Thoracic aorta (tissue), 2 donors: ENCODE measurements at places on chromosomes 13 and 19.

GRCh38 chr13:29129616-29130015 is 309.5 kb downstream of the MTUS2 start:
- DNase-seq = no peak

DNA sequence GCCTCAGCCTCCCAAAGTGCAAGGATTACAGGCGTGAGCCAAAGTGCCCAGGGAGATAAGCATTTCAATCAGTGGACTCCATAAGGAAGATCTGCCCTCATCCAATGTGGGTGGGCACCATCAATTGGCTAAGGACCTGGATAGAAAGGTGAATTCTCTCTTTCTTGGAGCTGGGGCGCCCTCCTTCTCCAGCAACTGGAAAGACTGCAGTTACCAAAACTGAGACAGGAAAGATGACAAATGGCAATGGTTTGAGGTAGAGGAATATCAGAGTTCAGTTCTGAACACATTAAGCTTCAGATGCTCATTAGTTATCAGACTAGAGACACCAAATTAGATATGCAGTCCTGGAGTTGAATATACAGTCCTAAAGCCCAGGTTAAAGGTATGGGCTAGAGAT is 10.5 kb upstream of the ELF1 start:
- DNase-seq = no peak

DNA sequence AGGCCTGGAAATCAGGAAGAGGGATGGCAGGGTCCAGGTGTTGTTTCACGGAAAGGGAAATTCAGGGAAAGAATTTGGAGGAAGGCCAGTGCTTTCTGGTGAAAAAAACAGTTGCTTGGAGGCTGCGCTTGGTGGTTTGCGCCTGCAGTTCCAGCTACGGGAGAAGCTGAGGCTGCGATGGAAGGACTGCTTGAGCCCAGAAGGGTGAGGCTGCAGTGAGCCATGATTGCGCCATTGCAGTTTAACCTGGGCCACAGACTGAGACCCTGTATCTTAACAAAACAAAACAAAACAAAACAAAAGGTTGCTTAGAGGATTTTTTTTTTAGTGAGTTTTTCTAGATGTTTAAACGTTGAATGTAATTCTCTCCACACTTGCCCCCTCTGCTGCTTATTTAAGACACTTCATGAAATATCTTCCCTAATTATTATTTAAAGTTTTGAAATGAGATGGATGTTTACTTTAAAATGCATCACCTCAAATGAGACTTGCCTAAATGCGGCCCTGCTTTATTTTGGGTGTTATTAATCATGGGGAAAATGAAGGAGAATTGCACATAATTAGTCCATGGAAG is 75.4 kb upstream of the TRPC4 start:
- DNase-seq = no peak

- DNase-seq = no peak
Observed at GRCh38 chr19:46603195-46603637, 2.1 kb downstream of the CALM3 start.

DNA sequence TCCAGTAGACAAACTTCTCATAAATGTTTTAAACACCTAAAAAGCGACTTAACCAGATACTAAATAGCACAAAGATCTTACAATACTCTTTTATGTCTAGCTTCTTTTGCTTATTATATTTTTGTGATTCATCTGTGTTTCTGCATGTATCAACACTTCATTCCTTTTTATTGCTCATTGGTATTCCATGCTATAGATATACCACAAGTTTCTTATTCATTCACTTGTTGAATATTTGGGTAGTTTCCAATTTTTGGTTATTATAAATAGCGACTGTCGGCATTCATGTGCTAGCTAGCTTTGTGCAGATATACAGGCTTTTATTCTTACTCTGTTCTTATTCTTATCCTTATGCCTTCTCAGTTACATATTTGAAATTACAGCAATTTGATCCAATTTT is 50.0 kb upstream of the RGCC start:
- DNase-seq = no peak

GRCh38 chr13:34357435-34358232 is 539.7 kb downstream of the RFC3 start:
- DNase-seq = no peak

GRCh38 chr13:30851697-30852096 is 54.4 kb upstream of the MEDAG start:
- DNase-seq = no peak

GRCh38 chr19:16940626-16941025 is 51.8 kb downstream of the F2RL3 start:
- no peak for DNase-seq

DNA sequence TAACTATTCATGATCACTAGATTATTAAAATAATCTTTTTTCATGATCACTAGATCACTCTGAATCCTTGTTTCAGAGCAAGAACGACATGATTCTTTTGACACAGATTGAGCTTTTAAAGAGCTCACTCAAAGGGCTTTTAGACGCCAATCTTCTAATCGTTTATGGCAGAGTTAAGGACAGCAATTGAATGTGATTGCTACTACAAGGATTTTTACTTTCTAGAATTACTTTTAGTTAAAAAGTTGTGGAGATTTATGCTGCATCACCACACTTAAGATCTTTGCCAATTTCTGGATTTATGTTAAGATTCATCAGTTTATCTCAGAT is 1.3 kb downstream of the EXOSC8 start:
- DNase-seq = no peak

GRCh38 chr13:41470196-41470595 is 12.8 kb downstream of the RGCC start:
- no peak for DNase-seq

DNA sequence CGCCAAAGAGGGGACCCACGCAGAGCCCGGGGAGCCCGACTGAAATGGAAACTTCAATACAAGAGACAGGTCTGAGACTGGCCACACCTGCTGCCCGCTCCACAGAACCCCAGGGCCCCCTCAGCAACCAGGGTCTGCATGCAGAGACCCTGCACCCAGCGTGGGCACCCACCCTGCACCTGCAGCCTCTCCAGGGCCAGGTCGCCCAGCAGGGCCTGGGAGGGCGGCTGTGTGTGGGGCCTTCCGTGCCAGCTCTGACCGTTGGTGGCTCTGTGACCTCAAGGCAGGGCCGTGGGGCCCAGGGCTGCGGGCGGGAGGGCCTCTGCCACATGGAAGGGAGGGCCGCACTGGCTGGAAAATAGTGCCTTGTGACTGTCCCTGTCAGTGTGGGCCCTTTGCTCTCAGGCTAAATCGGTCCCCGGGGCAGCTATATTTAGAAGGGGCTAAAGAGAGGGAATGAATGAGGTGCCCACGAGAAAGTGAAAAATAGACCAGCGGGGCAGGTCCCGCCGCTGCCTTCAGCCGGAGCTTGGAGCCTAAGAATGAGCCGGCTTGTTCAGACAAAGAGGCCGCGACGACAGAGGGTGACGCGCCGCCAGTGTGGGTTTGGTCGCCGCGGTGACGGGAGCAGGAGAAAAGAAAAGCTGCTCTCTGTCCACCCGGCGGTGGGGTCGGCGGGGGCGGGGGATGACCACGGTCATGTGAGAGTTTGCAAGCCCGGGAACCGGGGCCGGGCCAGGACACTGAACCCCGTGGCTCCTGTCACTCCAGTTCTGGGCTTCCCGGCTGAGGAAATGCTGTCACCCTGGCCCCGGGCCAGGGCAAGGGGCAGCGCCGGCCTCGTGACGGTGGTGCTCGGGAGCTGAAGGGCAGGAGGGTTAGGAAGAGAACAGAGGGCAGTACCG is 70.5 kb downstream of the GADD45B start:
- DNase-seq = peak; percentile 85

DNA sequence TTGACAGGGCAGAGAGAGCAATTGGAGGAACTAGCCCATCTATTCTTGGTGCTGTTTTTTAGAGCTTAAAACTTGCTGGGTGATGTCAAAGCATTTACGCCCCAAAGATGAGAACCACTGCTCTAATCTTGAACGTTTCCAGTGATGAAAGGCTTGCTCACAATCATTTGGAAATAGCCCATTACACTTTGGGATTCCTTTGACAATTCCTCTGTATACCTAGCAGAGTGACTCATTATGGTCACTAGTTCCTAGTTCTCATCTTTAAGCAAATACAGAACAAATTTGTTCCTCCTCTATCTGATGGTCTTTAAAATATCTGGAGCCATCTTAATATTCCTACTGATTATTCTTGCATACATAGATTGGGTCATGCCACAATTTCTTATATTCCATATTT is 112.3 kb downstream of the GPC6 start:
- DNase-seq = no peak

- no peak for DNase-seq
Observed at GRCh38 chr19:41039806-41040205, 48.4 kb upstream of the CYP2A13 start.

DNA sequence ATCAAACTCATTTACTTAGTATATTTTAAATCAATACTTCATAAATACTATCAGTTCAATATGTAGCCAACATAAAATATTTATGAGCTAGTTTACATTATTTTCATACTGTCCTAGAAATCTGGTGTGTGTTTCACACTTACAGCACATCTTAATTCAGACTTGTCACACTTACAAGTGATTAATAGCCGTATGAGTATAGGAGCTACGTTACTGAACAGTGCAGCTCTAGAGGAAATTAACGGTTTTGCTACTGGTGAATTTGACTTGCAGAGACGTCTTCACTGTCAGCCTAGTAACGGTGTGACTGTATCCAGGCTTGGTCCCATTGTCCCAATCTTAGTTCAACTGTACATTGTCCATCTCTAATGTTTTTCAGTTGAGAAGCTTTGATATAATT is 33.7 kb upstream of the POSTN start:
- DNase-seq = no peak

- DNase-seq = no peak
Observed at GRCh38 chr19:32789429-32789828, 69.9 kb downstream of the TDRD12 start.

GRCh38 chr19:12055784-12056183 is 3.0 kb upstream of the ZNF878 start:
- DNase-seq = no peak

DNA sequence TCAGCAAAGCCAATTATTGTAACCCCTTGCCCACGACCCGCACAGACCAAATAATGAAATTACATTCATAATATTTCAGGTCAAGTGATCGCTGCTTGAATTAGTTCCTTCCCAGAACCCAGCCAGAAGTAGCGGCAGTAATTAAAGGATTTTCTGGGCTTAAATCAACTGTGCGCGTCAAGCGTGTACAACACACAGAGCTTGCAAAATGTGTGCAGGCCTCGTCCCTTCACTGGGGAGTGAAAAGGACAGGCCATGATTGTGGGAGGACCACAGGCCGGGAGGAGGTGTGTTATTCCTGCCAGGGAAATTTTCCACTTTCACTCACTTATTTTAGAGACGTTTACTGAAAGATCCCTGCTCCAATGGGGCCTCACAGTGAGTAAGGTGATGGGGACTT is 84.9 kb downstream of the CHST8 start:
- DNase-seq = no peak

DNA sequence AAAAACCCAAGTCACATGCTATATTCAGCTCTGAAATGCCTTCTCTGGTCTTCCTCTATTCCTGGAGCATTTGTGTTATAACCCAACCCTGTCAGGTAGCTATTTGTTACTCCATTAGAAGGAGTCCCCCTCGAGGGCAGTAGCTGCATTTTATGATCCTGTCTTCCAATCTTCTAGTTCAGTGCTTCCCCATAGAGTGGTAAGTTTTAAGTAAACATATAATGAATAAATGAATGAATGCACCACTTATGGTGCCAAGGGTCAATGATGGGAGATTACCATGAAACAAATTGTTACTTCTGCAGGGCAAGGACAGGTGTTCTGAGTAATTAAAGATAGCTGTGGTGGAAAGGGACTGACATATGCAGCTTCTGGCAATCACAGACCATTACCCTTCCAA is 4.0 kb downstream of the RASL11A start:
- no peak for DNase-seq

DNA sequence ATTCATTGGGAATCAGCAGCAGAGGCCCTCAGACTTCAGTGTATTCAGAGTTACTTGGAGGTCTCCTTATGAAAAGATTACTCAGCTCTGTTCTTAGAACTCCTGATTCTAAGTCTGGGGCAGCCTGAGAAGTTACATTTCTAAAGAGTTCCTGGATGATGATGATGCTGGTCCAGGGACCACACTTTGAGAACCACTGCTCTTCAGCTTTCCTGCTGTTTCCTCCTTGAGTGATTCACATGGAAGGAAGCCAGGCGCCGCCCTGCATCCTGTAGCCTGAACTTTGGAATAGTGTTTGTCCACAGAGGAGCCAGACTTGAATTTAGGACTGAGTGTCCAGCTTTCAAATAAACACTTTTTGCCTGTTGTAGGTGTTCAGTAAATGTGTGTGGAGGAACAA is 2.9 kb downstream of the CEBPG start:
- peak; percentile 66 for DNase-seq

DNA sequence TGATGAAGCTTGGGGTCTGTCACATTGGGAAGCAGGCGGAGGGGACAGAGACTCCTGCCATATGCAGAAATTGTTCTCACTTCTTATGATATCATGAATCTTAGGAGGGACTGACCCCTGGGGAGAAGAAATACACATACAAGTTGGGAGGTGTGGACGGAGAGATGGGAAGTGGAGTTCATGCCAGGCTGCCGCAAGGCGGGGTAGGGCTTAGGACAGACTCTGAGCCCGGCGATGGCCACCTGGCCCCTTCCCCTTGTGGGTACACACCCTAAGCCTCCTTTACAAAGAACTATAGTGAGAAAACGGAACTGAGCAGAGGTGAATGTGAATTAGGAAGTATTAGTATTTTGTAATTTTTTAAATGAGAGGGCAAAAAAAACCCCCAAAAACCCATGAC is 177.0 kb upstream of the IRS2 start:
- no peak for DNase-seq

DNA sequence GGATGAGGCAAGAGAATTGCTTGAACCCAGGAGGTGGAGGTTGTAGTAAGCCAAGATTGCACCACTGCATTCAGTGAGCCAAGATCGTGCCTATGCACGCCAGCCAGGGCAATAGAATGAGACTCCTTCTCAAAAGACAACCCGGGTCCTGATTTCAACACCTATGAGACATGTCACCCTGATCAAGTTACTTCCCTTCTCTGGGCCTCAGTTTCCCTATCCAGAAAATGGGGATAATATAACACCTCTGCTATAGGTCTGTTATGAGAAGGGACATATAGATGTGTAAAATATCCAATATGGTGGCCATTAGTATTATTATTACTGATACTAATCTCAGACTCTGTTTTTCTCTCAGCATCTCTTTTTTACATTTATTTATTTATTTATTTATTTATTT is 12.9 kb upstream of the GIPR start:
- DNase-seq = no peak

DNA sequence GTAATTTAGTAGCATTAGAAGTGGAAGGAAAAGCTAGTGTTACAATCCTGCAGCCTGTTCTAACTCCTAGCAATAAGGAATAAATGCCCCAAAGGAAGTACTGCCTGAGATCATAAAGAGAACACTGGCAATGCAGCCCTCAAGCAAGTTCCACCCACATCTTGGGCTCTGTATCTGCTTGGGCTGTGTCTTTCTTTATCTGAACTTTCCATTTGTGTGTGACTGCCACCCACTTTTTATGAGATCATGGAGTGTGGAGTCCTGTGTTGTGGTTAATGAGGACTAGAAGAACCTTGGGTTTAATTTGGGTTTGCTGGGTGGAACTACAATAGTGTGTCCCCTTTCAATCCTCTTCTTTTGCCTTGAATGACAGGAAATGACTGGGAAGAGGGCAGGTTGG is 38.2 kb downstream of the RFXAP start:
- DNase-seq = no peak
